NCI-H187 treated with DMSO at 0.1 percent for 48 hours (cell line): ENCODE measurements at places on chromosomes 3 and 15.

- DNase-seq, result no peak
Measured at GRCh38 chr3:156716105-156716862, 41.9 kb downstream of the TIPARP start.

GRCh38 chr3:45865563-45865962 is 20.8 kb upstream of the CCR9 start:
- DNase-seq, result no peak

DNA sequence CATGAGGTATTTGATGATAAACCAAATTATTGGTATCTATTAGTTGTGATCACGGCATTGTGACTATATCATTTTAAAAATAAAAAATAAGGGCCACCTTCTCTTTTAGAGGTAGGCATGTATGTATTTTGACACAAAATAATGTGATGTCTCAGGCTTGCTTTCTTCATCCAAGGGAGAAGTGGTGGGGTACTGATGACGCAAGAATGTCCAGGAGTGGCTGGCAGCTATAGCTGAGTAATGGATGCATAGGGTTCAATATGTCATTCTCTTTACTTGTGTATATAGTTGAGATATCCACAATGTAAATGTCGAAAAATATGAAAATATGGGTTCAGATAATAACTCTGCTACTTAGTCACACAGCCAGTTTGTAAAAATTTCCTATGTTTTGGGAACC is 46.8 kb upstream of the NSMCE3 start:
- DNase-seq, result no peak

DNA sequence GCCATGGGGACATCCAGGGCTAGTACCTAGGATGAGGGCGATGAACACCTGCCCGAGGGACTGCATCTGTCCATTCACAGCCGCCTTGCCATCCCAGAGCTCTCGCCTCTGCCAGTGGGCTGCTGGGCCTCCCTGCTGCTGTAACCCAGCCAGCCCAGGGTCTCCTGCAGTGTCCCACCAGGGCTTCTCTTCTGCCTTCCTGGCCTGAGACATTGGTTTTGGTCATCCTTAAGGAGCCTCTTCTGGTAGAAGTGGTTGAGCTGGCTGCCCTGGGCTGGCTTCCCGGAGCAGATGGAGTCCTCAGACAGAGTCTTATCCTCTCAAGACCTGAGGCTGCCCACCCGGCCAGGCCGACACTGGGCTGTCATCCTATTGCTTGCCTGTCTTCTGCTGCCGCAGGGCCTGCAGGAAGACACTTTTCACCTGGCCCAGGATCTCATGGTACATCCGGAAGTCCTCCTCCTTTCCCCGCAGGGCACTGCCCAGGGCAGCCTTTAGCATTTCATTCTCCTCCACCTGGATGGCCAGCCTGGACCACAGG is 6.1 kb upstream of the HHATL start:
- no peak for DNase-seq

DNA sequence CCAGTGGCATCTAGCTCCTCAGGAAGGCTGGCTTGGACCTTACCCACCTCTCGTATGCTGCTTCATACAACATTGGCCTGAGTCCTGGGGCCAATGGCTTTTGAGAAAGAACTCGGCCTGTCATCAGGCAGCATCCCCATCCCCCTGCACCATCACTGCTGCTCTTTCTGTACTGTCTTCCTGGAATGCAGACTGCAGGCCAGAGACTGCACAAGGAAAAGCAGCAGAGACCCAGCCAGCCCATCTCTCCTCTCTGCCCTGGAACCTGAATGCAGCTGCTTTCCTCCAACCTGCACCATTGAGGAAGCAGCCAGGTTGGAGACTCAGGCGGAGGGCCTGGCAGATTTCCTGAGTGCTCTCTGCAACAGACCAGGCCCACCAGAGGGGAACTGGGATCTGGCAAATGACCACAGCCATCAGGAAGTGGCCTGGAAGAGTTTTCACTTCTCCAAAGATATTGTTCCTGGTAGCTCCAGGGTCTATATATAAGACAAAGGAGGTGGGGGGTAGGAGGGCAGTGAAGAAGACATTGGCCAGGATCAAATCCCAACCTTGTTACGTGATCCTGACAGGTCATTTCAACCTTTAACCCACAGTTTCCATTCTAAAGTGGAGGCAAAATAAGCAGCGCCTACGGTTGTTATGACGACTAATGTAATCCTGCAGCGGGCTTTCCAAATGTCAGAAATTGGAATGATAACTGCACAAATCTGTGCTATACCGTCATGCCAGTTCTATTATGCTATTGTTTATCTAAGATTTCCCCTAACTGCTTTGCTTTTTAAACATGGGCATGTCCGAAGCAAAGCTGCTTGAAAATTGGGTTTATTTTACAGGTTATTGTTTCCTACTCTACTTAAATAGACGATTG is 24.4 kb upstream of the RAB7A start:
- DNase-seq, result no peak

- no peak for DNase-seq
Measured at GRCh38 chr3:143166376-143166775, 46.8 kb downstream of the CHST2 start.

DNA sequence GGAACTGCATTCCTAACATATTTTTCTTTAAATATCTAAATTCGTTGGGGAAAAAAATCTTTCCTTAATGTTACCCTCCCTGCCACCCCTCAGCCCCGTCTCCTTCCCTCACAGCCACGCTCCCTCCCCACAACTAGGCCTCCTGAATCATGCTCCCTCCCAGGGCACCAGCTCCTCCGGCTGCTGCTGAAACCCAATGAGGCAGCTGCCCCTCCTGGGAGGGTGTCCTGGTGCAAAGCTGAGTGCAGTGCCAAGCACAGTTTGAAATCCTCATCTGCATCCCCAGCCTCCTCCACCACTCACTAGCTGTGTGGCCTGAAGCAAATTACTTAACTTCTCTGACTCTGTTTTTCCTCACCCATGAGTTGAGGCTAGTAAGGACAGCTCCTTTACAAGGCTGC is 2.7 kb upstream of the NR2E3 start:
- no peak for DNase-seq

GRCh38 chr3:8640223-8640622 is 4.4 kb downstream of the SSUH2 start:
- no peak for DNase-seq

- no peak for DNase-seq
Measured at GRCh38 chr15:76270876-76271275, 40.4 kb downstream of the ETFA start.

- DNase-seq, result no peak
Measured at GRCh38 chr15:76161153-76162035, 101.6 kb downstream of the TMEM266 start.

DNA sequence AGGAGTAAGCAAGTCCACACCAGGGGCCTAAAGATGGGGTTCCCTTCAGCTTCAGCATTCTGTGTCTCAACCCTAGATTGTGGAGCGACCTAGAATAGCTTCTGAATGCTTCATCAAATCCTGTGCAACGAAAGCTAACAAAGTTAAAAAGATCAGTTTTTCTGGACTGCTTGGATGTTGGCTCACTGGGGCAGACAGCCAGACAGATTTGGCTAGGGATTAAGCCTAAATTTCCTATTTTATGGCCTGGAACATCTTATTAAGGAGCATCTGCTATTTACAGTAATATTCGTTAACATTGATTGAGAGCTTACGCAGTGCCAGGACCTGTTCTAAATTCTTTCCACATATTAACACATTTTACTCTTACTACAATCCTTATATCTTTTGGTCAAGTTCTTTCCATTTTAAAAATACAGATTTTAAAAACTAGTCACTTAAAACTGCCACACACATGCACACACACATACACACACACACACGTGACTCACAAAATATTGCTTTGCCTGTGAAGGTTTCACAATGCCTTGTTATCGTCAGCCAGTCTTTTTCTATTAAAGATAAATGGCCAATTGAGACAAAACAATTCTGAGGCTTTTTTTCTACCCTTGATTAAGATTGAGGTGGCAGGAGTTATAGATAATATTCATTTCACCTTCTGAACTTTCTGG is 173.3 kb upstream of the SNTN start:
- no peak for DNase-seq

DNA sequence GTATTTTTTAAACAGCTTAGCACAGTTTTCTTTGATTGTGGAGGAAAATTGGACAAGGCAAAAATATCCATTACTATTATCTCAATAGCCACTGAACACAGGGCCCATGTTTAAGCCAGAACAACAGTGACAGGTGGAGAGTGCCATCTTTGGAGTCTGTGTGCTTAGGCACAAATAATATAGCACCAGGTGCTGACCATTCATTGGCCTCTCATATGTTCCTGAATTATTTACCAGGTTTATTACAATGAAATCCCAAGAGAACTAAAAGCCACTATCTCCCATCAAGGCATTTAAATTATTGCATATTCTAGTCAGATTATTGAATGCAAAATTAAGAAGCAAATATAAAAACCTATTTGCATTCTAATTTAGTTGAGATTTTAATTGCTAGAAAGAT is 39.6 kb downstream of the GPR156 start:
- no peak for DNase-seq

- DNase-seq, result no peak
Measured at GRCh38 chr15:100734586-100734985, 132.2 kb downstream of the ASB7 start.

DNA sequence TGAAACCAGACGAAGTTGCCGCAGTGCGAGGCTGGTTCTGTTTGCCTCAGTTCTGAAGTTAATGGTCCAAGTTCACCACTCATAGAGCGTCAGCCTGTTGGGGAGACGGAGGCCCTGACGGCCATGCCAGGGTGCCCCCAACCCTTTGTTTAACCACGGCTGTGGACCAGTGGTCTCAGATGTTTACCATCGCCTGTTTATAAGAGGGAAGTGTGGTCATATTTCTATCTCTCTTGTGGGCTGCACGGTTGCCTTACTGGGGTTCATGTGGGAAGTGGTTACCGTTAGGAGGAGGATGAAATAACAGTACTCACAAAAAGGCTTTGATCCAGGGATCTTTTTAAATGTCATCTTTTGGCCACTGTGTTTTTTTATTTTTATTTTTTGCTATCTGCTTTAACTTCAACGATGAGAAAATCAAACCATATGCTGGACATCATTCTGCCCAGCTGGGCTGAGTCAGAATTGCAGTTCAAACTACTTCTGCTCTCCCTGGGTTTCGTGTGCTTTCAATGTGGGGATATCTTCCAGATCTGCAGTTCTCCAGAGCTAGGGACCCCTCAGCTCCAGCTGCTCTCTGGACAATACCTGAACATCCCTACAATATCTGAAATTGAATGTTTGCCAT is 17.8 kb downstream of the SMAD3 start:
- no peak for DNase-seq

DNA sequence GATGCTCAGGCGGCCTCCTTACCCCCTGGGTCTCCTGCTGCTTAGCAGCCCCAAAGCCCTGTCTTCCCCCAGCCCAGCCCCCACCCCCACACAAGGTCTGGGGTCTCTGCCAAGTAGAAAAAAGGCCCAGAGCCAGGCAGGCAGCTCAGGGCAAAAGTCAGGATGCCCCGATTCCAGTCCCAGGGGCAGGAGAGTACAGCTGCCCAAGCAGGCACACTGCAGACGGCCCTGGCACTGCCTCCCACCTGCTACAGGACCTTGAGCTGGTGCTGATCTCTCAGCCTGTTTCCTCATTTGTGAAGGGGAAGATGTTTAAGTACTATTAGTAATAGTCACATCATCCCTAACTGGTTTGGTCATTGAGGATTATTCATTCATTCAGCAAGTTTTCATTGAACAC is 12.6 kb downstream of the TMEM43 start:
- DNase-seq, result no peak

DNA sequence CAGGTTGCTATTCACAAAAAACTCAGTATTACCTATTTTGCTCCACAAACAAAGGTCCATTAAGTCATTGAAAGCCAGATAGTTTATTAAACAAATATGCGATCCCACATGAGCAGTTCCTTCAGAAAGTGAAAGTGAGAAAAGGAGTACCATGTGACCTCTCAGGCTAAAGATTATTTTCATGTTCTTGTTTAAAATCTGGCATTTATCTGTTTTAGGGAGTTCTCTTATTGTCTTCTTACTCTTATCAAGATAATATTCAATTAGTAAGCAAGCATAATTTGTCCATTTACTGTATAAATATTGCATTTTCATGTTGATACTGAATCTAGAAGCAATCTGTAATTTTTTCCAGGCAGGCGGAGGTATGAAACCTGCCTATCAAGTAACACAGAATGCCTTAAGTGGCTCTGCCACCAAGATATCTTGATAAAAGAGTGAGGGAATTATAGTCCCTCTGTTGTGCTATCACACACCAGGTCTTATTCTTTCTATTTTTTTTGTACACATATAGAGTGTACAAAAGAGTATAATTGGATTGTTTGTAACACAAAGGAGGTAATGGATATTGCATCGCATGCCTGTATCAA is 20.1 kb upstream of the PLSCR5 start:
- no peak for DNase-seq

DNA sequence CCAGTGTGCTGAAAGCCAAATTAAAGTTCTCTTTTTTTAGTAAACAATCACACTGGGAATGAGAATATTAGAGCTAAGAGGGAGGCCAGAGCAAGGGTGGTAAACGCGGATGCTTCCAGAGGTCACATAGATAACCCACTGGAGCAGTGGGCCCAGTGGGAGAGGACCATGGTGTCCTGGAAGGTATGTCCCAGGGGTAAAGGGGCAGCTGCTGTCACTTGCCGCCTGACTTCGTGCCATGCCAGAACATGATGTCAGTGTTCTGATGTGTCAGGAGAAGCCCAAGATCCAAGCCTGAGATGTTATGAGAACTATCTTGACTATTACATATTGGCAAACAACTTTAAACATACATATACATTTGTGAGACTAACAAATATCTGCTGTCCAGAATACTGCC is 211.9 kb upstream of the IL12A start:
- DNase-seq, result no peak

GRCh38 chr3:193843474-193844301 is 250.7 kb downstream of the OPA1 start:
- DNase-seq, result no peak
